Left ventricle myocardium superior (tissue), 1 donor: ENCODE measurements at places on chromosomes 5 and 9. TPM values are rescaled to one million over a fixed set of nuclear protein-coding genes. Genes with fewer than 3 reads are reported as not detected.

The SMIM27 gene
- 19.1 TPM for total RNA-seq

The PCDHGC3 gene
- 13.4 TPM for total RNA-seq

The LCN1 gene
- total RNA-seq, result not detected

The PLEKHG4B gene
- not detected for total RNA-seq

The ROR2 gene
- total RNA-seq, result 0.87 TPM
